Activated CD4-positive, alpha-beta memory T cell treated with anti-CD3 and anti-CD28 coated beads for 36 hours (primary cell): ENCODE measurements at places on chromosomes 4 and X. TPM values are rescaled to one million over a fixed set of nuclear protein-coding genes. Genes with fewer than 3 reads are reported as not detected.
A peak's percentile ranks its signal among the peaks of the same experiment; 100 is the strongest.

The EDA2R gene
- total RNA-seq: 1.1 TPM

DNA sequence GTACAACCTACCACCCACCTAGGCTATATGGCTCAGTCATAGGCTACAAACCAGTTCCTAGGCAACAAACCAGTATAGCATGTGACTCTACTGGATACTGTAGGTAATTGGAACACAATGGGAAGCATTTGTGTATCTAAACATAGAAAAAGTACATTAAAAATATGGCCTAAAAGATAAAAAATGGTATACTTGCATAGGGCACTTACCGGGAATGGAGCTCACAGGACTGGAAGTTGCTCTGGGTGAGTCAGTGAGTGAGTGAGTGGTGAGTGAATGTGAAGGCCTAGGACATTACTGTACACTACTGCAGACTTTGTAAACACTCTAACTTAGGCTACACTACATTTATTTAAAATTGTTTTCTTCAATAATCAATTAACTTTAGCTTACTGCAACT is 139.2 kb upstream of the RBPJ start:
- no peak for DNase-seq

DNA sequence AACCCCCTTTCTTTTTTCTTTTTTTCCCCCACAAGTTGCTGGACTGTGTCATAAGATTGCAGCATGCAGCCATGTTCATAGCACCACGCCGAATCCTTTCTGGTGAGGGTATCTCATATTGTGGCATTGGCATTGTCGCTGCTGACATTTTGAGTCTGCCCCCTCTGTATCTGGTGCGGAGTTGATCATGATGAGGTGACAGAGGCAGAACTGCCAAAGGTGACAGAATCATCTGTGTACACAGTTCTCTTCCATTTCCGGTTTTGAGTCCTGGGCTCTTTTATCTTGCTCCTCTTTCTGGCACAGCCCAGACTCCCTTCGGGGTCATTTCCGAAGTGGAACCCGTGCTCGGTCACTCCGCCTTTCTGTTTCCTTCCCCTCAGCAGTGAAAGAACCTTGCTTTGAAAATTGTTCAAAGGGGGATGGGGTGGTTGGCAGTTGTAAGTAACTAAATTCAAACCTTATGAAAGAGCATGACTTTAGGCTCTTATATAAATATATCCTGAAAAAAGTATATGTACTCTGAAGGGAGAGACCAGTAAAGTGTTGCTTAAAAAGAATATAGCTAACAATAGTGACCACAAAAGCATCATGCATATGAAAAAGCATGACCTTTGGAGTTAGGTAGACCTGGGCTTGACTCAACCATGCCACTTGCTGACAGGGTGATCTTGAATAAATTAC is 55.0 kb upstream of the BMP2K start:
- peak; percentile 57 for DNase-seq

The WNK3 gene
- total RNA-seq: 0.19 TPM

GRCh38 chrX:14801136-14801535 is 71.7 kb downstream of the FANCB start:
- no peak for DNase-seq

The CXCL10 gene
- 0.51 TPM for total RNA-seq

DNA sequence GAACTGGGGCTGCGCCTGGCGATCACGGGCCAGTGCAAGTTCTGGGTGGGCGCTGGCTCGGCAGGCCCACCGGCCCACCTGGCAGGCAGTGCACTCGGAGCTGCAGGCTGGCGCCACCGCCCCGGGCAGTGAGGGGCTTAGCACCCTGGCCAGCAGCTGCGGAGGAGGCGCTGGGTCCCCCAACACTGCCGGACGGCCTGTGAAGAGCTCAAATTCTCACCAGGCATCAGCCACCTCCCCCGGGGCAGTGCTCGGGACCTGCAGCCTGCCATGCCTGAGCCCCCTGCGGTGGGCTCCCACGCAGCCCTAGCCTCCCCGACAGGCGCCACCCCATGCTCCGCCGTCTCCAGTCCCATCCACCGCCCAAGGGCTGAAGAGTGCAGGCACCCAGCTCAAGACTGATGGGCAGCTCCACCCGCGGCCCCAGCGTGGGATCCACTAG is 7.1 kb upstream of the ZNF330 start:
- DNase-seq: no peak

GRCh38 chrX:137166591-137166990 is 132.8 kb upstream of the GPR101 start:
- peak; percentile 17 for DNase-seq

GRCh38 chr4:94127707-94128328 is 79.8 kb upstream of the SMARCAD1 start:
- no peak for DNase-seq

The CNGA1 gene
- not detected for total RNA-seq

The RHOXF2 gene
- total RNA-seq: not detected

GRCh38 chr4:69075061-69075792 is 21.0 kb upstream of the UGT2B7 start:
- no peak for DNase-seq

DNA sequence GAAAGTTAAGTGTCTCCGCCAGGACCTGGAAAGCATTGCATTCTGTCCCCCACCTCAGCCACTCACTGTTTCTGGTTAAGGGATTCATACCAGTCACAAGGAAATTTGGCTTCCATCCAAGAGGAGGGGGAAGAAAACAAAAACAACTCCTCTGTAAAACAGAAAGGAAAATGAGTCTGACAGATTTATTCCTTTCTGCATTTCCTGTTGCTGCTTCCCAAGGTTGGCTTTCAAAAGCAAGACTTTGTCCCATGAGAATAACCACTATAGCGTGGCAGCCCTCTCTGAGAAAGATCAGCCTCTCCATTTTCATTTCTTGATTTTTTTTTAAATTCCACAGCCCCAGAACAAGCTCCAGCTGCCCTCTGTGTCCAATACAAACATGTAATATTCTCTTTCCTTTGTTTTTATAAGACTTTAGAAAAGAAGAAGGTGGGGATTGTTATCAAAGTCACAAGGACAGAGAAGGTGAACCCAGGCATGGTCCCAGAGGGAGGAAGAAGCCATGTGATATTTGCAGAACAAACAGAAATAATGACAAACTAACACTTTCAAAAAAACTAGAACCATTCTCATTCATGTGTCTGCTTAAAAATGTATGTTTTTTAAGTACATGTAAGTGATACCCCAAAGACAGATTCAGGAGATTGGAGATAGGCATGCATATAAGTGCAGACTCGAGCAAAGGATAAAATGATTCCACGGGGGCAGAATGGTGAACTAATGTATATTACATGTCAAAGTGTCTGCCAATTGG is 90.7 kb upstream of the DCLK2 start:
- no peak for DNase-seq

The CXCL11 gene
- not detected for total RNA-seq

The HPGDS gene
- 0.34 TPM for total RNA-seq

GRCh38 chr4:72507167-72507566 is 61.9 kb downstream of the ADAMTS3 start:
- no peak for DNase-seq

- DNase-seq: no peak
Measured at GRCh38 chrX:31580227-31580626, 508.4 kb upstream of the FTHL17 start.

GRCh38 chrX:10569946-10570345 is 50.4 kb downstream of the MID1 start:
- DNase-seq: no peak

The ARR3 gene
- total RNA-seq: not detected

GRCh38 chr4:25307596-25307995 is 5.0 kb upstream of the ZCCHC4 start:
- DNase-seq: no peak

DNA sequence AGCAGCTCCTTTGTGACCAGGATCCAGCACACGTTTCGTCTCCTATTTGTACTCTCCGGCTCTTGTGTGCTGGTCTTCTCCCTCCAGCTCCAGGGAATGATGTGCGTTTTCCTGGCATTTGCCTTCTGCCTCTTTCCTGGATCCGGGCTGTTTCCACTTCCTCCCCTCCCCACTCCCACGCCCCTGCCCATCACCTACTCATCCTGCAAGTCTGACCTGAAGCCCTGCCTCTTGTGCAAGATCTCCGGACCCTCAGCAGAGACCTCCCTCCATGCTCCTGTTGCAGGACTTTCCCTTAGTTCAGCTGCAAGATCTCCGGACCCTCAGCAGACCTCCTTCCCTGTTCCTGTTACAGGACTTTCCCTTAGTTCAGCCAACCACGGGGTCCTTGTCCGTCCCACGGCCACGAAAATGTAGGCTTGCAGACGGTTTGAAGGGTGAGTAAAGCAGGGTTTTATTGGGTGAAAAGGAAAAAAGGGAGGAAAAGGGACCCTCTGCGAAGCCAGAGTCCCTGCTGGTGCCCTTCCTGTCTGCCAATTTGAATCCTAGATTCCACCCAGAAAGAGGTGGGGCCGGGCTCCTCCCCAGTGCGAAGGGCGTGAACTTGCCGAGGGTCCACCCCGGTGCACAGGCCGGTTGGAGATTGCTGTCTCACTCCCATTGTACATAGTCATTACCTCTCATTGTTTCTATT is 74.4 kb upstream of the IRF2 start:
- no peak for DNase-seq

The USP17L20 gene
- not detected for total RNA-seq

- DNase-seq: no peak
Measured at GRCh38 chrX:107054978-107055377, 55.0 kb upstream of the MORC4 start.

The PDLIM3 gene
- not detected for total RNA-seq

DNA sequence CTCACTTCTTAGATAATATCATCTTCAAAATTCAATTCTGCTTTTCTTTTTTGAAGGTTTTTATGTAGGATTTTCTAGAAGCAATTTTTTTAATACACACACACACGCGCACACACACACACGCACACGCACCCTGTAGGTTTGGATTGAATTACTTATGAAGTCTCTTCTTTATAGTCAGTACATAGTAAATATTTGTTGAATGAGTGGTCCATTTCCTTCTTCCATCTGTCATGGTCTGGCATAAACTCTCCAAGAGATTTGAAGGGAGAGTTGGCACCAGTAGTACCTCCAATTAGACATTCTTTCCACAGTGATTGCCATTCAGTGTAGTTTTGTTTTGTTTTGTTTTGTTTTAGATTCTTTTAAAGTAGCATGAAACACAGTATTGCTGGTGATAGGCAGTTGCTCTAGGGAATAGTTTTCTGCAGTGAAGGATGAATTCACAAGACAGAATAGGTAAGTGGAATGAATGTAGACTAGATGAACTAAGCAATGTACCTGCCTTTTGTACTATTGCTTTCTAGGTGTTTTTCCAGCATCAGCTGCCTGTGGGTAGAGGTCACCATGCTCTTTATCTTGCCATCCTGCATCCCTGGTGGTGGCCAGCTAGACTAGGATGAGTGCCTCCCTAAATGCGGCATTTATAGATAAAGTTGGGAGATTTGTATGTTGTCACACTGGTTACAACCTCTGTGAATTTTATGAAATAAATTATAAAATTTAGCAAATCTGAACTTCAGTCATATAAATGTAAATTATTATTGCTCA is 20.5 kb downstream of the PDLIM5 start:
- DNase-seq: no peak

GRCh38 chrX:154596290-154596929 is 11.5 kb downstream of the CTAG1A start:
- DNase-seq: peak; percentile 25

DNA sequence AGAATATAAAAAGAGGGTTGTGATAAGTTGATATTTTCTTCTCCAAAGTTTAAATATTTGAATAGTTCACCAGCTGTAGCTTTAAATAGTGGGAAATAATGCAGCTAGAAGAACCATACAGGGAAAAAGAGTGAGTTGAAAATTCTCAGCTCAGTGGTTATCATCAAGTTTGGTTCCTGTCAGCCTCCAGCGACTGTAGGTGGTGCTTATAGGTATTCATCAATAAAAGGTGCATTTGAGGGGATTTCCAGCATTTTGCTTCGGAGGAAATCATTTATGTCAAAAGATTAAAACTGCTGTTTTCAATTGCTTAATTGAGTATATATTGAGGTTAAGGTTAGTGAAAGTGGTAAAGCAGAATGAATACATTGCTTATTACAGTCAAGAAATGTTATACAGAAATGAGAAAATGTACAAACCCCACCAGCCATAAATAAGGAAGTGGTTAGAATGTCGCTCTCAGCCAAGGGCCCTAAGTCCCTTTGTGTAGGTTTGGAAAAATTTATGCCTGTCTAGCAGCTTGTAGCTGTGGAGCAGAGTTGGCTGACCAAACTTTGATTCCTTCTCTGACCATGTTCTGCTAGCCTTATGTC is 532.9 kb upstream of the FTHL17 start:
- no peak for DNase-seq

DNA sequence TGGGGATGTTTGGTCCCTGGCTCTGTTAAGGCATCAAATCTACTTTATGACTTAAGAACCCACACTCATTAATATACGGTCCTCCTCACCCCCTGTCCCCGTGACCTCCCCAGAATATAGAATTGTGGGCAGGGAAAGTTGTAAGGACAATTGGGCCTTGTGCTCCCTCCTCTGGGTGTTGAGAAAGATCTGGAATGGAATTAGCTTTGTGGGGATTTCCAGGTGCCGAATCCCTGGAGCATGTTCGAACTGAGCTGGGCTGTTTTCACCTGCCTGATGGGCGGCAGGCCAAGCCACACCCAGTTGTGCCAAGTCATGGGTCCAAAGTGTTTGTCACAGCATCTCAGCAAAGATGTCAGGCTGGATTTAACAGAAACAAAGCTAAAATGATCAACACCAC is 349.3 kb upstream of the KLF3 start:
- no peak for DNase-seq

DNA sequence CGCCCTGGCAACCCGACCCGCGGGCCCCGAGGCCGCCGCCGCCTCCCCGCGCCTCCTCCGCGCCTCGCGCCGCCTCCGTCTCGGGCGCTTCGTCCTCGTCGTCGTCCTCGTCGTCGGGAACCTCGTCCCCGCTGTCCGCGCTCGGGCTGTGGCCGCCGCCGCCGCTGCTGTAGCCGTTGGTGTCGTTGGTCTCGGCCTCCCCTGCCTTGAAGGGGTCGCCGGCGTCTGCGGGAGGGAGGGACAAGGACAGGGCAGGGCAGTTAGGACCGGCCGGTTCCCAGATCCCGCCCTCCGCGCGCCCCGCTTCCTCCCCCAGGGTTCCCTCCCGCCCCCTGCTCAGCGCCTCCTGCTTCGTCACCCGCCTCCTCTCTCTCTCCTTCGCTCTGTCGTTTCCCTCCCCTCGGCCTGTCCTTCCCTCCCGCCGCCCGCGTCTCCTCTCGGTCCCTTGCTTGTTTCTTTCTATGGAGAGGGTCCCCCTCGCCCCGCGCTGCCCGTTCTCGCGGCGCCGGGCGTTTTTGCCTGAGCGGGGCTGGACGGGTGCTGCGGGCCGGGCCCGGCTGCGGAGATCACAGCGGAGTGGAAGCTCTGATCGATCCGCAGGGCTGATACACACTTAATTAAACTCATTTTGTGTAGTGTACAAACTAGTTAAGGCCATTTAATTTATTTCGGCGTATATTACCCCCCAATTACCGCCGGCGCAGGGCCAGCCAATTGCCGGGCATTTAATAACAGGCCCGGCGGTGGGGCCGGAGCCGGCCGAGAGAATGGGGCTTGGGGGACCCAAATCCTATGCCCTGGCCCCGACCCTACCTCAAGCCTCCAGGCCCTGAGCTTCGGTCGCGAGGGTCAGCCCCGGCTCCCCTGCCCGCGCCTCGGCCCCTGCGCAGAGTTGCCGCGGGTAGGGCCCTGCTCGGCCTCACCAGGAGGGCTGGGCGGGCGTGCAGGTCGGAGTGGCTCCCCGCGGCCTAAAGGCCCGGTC is 2.4 kb downstream of the NKX1-1 start:
- DNase-seq: no peak

The SPRY1 gene
- 14.0 TPM for total RNA-seq
